Amniotic stem cell (primary cell): ENCODE measurements at places on chromosomes 7 and 10.

- no peak for DNase-seq
Measured at GRCh38 chr7:92944633-92945032, 108.3 kb upstream of the CDK6 start.

DNA sequence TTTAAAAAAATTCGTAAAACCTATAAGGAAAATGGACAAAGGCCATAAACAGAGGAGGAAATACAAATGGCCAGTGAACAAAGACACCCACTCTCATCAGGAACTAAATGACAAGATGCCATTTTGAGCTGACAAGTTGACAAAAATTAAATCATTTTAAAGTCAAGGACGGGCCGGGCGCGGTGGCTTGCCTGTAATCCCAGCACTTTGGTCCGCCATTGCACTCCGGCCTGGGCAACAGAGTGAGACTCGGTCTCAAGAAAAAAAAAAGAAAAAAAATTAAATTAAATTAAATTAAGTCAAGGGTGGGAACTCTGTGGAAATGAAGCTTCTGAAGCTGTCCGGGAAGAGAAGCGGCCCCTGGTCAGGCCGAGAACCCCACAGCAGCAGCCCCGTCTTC is 1.2 kb upstream of the NOM1 start:
- no peak for DNase-seq

DNA sequence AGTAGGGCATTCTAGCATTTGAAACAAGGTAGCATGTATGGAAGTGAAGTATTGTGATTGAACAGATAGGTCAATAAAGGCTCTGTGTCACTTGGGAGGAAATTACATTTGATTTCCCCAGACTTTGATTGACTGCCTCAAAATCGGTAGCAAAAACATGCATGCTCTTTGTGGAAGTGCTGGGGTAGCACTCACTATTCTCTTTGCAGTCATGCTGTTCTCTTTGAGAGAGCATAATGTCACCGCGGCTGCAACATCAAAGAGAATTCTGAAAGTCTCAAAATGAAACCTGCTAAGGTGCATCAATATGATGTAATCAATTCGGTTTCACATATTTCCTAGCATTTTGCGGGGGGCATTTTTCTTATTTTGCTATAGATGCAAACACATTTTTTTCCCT is 64.2 kb downstream of the ARMC3 start:
- no peak for DNase-seq

DNA sequence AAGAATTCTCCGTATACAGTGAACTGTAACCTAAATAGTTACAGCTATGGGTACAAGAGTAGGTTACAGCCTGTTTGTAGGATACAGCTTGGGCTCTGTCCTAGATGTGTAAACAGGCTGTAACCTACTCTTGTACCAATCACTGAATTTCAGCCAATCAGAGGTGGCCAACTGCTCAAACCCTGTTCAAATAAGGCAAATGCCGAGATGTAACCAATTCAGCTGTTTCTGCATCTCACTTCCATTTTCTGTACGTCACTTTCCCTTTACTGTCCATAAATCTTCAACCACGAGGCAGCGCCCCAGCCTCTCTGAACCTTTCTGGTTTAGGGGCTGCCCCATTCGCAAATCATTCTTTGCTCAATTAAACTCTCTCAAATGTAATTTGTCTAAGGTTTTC is 8.3 kb upstream of the MMP21 start:
- no peak for DNase-seq

- no peak for DNase-seq
Measured at GRCh38 chr10:127553417-127553816, 4.3 kb downstream of the NPS start.

DNA sequence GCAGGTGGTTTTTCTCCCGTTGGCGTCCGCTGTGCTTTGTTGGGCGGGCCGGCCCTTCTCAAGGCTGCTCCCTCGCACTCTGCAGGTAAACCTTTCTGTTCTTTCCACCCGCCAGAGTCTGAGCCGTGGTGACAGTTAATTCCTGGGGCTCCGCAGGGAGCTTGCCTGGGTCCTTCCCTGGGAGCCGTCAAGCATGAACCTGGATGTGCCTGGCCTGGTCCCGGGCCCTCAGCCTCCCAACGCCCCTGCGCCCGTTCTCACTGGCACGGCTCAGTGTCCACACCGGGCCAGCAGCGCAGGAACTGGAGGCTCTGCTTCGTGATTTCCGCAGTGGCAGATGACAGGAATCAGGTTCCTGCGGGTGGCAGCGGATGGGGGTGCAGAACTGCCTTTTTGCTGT is 10.9 kb upstream of the NKX6-2 start:
- no peak for DNase-seq

- DNase-seq, result no peak
Measured at GRCh38 chr10:118035354-118036005, 11.3 kb downstream of the RAB11FIP2 start.

GRCh38 chr7:66847879-66848790 is 72.9 kb upstream of the TMEM248 start:
- no peak for DNase-seq
